Activated T-cell treated with anti-CD3 and anti-CD28 coated beads for 1 hour (primary cell): ENCODE measurements at places on chromosomes 6 and 20.

DNA sequence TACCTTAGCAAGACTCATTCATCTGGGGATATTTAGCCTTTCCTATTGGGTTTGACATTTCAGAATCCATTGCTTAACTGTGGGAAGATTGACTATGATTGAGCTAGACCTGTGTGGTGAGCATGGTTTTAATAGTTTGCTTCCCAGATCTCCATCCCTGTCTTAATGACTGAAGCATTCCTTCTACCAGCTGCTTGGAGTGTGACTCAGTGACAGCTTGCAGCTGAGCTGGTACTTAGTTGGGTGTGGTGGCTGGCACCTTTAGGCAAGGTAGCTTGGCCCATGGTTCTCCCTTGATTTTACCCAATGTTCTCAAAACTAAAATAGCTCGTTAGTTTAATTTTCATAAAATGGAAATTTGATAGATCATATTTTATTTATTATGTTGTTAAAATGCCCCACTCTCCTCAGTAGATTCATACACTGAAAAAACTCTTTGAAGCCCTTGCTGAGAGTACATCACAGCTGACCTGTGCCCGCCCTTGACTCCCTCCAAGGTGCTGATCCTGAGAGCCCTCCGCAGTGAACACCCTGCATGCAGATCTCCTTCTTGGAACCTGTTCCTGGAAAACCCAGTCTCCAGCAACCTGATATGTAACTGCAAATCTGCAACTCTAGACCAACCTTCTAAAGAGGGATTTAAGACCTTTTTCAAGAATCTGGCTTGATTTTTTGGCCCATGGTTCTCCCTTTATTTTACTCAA, 19.1 kb downstream of the DOK5 start:
- no peak for DNase-seq

GRCh38 chr20:8221887-8222419, 89.9 kb downstream of the PLCB1 start:
- DNase-seq = no peak

DNA sequence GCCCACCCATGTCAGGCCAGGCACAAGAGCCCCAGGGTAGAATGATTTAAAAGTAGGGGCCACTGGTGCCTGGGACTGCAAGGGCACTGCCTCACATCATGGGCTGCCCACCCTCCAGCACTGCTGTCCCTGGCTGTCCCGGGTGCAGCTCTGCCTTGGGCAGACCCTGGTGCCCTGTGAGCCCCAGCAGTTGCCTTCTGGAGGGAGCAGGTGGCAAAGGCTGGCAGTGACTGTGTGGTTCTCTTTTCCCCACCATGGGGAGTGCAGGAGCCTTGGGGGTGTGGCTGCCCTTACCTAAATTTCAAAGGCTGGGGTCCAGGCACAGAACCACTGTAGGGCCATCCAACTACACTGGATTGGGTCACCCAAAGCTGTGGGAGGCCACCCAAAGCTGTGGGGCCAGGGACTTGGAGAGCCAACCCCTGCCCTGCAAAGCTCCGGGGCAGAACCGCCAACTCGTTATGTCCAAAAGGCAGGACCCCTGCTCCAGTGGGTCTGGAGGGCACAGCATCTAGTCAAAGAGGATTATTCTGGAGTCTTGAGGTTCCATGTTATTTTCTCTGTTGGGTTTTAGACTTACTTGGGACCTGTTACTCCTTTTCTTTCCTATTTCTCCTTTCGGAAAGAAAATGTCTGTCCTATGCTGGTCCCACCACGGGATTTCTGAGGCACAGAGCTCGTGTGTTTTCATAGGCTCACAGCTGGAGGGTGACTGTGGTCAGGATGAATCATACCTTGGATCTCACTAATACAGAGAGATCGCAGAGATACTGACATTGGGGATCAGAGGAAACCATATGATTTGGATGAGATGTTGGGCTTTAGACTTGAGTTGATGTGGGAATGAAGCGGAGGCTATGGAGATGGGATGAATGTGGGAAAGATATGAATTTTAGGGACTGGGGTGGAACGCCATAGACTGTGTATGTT, 65.3 kb downstream of the RAMACL start:
- DNase-seq = no peak

DNA sequence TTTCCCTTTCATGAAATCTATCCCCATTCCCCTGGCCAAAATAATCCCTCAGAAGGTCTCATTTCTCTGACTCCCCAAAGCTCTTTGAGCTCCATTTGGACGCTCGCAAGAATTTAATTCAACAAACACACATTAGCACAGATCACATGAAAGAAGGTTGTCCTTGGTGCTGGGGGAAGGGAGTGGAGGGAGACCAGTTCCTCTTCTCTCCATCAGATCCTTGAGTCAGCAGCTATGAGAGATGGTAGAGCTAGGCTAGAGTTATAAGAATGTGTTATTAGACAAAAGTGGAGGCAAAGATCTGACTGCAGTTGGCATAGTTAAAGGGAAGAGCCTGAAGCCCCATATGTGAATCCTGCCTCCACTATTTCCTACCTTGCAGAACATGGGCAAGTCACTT, 184.2 kb upstream of the CDYL start:
- DNase-seq = no peak

DNA sequence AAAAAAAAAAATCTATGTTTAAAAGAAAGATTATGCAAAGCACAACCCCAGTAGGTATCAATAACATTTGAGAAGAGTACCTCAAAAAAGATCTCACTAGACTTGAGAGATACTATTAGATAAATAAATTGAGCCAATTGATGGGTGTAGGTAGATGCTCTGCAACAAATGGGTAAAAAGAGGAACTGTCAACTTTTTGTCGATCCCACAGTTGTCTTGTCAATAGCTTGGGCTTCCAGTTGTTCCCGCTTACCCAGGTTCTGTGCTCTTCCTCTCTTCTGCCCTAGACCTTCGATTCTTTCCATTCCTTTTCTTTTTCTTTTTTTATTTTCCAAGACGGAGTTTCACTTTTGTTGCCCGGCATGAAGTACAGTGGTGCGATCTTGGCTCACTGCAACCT, 226.9 kb downstream of the SOX4 start:
- DNase-seq = no peak

GRCh38 chr6:45584127-45584526, 206.4 kb upstream of the SUPT3H start:
- DNase-seq = no peak

- no peak for DNase-seq
These were observed 23.7 kb downstream of the SERPINB1 start for GRCh38 chr6:2817903-2818443.

DNA sequence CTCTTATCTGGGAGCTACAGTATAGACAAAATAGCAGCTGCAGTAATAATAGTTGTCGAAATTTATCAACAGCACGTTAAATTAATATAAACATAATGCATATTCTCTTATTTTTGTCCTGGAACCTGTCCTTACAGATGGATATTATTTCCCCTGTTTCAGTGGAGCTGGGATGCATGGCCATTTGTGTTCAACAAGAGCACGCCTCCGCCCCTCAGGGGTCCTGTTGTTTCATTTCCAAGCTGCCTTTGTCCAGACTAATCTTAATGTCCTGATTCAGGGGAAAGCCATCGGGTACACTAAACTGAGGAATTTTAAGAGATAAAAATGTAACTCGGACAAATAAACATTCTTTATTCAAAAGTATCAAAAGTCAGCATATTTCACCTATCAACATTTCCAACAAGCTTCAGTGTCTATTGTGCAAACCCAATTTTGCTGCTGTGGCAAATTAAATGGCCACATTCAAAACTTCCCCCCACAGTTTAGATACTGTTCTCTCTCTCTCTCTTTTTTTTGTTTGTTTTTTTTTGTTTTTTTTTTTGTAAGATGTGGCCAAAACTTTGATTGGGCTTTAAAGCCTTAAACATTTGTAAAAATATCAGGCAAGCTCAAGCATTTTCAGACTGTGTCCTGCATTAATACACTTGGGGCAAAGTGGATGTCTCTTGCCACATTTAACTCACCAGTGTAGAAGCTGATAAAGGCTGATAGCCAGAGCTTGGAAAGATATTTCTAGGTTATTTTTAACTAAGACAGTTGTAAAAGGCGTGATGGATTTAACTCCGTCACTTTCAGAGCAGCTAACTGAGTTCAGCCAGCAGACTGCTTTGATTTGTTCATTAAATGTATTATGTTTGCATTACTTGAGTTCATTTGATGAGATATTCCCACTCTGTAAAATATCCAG, 112.5 kb upstream of the QKI start:
- no peak for DNase-seq

DNA sequence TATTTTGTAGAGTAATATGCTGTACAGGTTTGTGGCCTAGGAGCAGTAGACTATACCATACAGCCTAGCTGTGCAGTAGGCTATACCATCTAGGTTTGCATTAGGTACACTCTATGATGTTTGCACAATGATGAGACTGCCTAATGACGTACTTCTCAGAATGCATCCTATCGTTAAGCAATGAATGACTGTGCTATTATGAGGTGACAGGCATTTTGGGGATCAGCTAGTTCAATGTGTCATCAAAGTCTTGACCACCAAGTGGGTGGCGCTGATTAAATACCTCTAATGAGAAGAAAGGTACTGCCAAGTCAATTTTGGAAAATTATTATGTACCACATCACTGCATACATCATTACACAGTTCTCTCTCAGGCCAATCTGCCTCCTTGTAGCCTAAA, 190.2 kb downstream of the BACH2 start:
- no peak for DNase-seq

DNA sequence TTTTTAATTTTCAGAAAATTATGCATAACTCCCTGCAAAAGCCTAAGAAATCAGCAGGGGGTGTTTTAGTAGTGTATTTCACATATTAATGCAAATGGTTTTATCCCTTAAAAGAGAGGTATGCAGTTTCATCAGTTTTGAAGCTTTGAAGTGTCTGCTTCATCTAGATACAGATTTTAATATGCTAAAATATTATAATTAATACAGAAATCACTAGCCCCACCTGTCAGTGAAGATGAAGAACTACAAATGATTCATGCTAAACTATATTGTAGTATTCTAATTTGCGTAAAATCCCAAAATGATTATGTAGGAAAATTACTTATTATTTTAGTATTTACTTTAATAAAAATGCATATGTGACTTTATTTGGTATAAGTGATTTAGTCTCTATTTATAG, 2.9 kb upstream of the TFB1M start:
- no peak for DNase-seq

DNA sequence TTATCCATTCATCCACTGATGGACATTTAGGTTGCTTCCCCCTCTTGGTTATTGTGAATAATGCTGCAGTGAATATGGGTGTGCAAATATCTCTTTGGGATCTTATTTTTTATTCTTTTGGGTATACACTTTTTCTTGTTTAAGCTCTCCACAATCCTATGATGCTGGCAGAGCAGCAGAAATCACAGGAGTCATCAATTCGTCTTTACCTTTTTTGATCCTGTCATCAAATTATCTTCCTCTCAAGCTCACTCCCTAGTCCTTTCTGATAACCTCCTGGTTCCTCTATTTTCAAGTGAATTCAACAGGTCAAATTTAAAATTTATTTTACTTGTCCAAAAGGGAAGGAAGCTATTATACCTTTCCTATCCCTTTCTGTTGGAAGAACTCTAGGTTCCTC, 89.1 kb downstream of the PLCG1 start:
- no peak for DNase-seq

DNA sequence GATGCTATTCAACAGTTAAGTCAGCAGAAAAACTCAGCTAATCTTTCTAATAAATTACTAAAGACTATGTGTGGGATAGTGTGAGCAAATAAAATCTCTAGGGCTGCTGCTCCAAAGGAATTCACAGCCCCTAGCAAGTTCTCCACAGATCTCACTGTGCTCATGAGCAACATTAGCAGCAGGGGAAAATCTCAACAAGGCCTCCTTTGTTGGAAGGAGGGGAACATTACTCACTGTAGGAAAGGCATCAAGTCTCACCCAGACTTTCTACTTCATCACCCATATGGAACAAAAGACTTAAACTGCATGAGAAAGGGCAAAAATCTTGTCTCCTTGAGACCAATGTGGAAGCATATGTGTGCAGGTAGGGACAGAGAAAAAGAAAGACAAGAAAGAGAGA, 726.4 kb upstream of the SLC35B3 start:
- no peak for DNase-seq

GRCh38 chr6:112286010-112286409, 31.6 kb upstream of the LAMA4 start:
- DNase-seq = no peak

DNA sequence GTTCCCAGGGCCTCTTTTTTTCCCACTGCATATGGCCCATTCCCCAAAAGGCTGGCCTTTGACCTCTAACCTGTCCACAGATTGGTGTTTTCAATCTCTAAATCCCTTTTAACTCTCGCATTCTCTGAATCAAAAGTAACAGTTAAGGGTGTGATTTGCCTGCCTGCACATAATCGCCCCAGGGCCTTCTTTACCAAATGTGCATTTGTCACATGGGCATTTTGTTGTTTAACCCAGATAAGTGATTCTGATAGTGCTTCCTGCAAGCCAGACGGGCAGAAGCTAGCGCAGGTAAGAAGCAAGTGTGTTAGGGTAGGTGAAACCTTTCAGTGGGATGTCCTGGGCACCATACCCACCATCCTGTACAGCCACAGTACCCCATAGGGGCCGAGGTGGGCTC, 49.4 kb upstream of the PLEKHG1 start:
- DNase-seq = no peak

- no peak for DNase-seq
These were observed 111.9 kb downstream of the PPP1R14C start for GRCh38 chr6:150254770-150255169.

GRCh38 chr20:59350330-59351156, 50.1 kb downstream of the EDN3 start:
- no peak for DNase-seq

DNA sequence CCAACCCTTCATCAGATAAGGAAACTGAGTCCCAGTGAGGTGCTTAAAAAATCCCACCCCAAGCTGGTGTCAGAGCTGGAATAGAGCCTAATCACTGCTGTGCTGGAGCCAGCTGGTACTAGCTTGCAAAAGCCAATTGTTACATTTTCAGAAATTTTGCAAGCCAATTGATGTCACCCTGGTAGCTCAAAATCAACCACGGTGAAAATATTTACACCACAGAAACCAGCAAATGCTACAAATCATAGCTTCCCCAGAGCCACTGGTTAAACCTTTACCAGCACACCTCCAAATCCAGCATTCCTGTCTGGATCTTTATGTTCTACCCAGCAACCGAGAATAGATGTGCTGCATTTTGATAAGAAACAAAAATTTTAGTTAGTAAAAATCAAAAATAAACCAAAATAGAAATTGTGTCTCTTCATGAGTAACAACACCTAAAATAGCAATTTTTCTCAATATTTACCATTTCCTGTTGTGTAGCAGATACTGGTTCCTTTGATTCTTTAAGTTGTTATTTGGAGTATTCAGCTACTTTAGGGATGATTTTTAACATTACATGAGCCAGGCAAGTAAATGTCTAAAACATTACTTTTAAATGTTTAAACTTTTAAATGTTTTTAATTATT, 7.2 kb upstream of the LCA5 start:
- no peak for DNase-seq
